Naive B cell (primary cell): ENCODE measurements at places on chromosomes 7 and 10. TPM values are rescaled to one million over a fixed set of nuclear protein-coding genes. Genes with fewer than 3 reads are reported as not detected.
A peak's percentile ranks its signal among the peaks of the same experiment; 100 is the strongest.

DNA sequence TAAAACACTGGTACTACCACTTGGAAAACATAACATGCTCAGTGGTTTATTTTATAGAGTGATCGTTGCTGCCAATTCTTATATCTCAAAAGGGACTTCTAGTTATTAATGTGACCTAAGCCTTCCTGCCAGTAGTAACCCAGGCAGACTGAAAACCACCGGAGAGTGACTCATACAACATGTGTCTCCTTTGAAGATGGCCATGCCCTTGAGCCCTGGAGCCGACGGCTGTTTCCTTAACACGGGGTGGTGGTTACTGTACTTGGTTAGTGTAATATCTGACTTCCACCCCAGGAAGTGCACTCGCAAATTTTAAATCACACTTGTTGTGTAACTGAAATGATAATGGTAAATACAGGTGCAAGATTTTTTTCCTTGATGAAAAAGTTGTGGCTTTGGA, 30.5 kb downstream of the JAKMIP3 start:
- peaks cover 15% of the 10 kb centered on the region for H3K27me3 ChIP-seq
- H3K4me1 ChIP-seq, result no peaks in the 10 kb centered on the region
- no peak overlapping the region for H3K27ac ChIP-seq
- no peak for DNase-seq
- no peak overlapping the region for H3K4me3 ChIP-seq

DNA sequence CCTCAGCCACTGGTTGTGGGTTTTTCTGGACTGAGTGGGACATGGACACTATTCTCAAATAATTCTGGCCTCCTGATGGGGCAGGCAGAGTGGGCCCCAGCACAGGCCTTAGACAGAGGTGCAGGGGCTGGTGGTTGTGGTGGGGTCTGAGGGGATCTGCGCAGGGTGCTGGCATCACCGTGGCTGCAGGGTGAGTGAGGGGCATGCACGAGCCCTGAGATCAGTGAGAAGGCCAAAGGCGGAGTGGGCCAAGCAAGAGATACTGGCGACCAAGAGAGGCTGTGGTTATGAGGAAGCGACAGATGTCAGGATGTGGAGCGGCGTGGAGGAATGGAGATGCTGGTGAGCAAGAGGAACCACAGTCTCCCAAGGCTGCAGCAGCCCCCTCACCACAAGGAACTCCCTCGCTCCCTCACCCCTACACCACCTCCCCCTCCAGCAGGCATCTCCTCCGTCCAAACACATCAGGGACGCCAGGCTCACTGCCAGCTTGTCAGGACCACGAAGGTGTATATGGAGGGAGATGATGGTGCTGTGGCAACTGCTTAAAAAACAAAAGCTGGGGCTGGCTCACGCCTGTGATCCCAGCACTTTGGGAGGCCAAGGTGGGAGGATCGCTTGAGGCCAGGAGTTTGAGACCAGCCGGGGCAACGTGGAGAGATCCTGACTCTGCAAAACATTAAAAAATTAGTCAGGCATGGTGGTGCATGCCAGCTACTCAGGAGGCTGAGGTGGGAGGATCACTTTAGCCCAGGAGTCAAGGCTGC, 9.6 kb downstream of the PRF1 start:
- peaks cover 9% of the 10 kb centered on the region for H3K27me3 ChIP-seq
- H3K36me3 ChIP-seq, result no peaks in the 10 kb centered on the region
- no peak overlapping the region for H3K4me3 ChIP-seq
- H3K27ac ChIP-seq, result peak overlapping the region; percentile 47

Gene GPR158
- not detected for polyA plus RNA-seq

DNA sequence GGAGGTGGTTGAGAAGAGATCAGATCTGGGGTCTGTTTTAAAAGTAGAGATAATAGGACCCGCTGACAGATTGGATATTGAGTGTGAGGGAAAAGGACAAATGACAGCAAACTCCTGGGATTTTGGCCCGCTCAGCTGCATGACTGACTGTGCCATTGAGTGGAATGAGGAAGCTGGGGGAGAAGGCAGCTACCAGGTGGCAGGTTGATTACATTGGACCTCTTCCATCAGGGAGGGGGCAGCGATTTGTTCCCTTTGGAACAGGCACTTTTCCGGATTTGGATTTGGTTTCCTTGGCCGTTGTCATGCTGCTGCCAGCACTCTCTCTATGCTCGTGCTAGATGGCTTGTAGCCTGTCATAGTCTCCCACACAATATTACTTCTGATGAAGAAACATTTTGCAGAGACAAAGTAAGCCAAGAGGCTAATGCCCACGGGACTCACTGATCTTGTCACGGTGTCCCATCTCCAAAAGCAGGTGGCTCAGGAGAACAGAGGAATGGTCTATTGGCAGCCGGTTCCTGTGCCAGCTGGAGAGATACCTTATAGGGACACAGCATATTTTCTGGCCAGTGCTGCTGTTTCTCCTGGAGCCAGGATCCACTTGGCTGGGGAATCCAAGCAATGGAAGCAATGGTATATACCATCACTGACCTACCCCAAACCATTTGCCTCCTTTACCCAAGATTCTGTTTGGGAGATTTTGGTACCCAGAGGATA, 69.1 kb upstream of the WAC start:
- H3K4me1 ChIP-seq, result no peaks in the 10 kb centered on the region
- peaks cover 7% of the 10 kb centered on the region for H3K27me3 ChIP-seq
- DNase-seq, result no peak
- no peaks in the 10 kb centered on the region for H3K36me3 ChIP-seq
- H3K27ac ChIP-seq, result no peak overlapping the region
- H3K4me3 ChIP-seq, result no peak overlapping the region

- DNase-seq, result no peak
- no peaks in the 10 kb centered on the region for H3K4me1 ChIP-seq
- no peak overlapping the region for H3K27ac ChIP-seq
- peaks cover 30% of the 10 kb centered on the region for H3K27me3 ChIP-seq
- H3K4me3 ChIP-seq, result no peak overlapping the region
Observed at GRCh38 chr10:72030762-72031543, 57.4 kb downstream of the SPOCK2 start.

DNA sequence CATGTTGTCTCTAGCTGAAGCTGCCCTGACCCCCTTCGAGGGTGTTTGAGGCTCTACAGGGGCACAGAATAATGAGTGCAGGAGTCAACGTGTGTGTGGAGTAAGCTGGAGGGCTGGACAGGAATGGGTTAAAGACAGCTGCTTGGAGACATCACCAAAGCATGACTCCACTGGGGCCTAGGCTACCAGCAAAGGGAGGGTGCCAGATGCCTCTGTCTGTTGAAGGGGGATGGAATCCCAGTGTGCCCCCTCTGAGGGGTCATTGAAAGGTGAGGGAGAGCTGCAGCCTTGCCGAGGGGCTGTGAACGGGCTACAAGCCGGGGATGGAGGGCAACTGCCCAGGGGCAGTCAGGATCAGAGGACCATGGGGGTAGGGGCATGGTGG, 51.7 kb upstream of the PODXL start:
- no peaks in the 10 kb centered on the region for H3K4me1 ChIP-seq
- H3K4me3 ChIP-seq, result no peak overlapping the region
- no peaks in the 10 kb centered on the region for H3K36me3 ChIP-seq
- DNase-seq, result no peak
